ENCODE measurements at places on chromosomes 3 and 15.

DNA sequence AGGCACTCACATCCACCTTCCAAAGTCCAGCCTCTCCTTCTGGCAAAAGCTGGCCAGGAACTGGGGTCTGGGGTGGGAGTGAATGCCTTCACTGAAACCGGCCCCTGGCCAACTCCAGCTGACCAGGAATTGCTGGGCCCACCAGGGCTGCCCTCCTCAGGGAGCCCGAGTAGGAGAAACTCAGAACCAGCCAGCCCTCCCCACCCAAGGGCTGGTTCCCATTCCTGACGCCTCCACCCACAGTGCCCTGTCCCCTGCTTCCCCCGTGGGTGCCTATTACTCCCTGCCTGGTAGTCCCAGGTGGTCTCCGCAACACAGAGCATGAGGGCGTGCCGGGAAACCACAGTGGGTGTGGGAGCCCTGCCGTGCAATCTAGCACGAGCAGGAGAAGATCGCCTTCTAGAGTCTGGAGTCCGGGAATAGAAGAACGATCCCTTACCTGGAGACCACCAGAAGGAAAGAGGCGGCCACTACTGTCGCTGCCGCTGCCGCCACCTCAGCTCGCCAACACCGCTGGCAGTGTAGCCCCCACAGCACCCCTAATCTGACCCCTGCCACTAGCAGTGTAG is 178.8 kb downstream of the POTEB3 start:
- H3K27ac ChIP-seq = no peak overlapping the region
- no peaks in the 10 kb centered on the region for H3K4me1 ChIP-seq
- H3K36me3 ChIP-seq = no peaks in the 10 kb centered on the region

GRCh38 chr3:41260063-41260450 is 60.8 kb downstream of the CTNNB1 start:
- no peak overlapping the region for H3K27ac ChIP-seq
- H3K4me3 ChIP-seq = no peak overlapping the region
- no peaks in the 10 kb centered on the region for H3K4me1 ChIP-seq
- DNase-seq = no peak

- H3K27ac ChIP-seq = peak overlapping the region; percentile 5
- H3K4me3 ChIP-seq = peak overlapping the region; percentile 93
- H3K27me3 ChIP-seq = no peaks in the 10 kb centered on the region
- DNase-seq = peak; percentile 63
These were observed 1.2 kb downstream of the TWF2 start for GRCh38 chr3:52237657-52238172.

GRCh38 chr3:115099986-115100571 is 47.0 kb downstream of the ZBTB20 start:
- no peaks in the 10 kb centered on the region for H3K27me3 ChIP-seq
- no peaks in the 10 kb centered on the region for H3K4me1 ChIP-seq
- H3K4me3 ChIP-seq = no peak overlapping the region
- DNase-seq = no peak
- H3K27ac ChIP-seq = no peak overlapping the region

GRCh38 chr15:39454189-39454986 is 126.5 kb upstream of the THBS1 start:
- H3K4me1 ChIP-seq = no peaks in the 10 kb centered on the region
- no peak overlapping the region for H3K27ac ChIP-seq
- H3K27me3 ChIP-seq = no peaks in the 10 kb centered on the region
- no peaks in the 10 kb centered on the region for H3K36me3 ChIP-seq
- no peak overlapping the region for H3K4me3 ChIP-seq
- DNase-seq = no peak

DNA sequence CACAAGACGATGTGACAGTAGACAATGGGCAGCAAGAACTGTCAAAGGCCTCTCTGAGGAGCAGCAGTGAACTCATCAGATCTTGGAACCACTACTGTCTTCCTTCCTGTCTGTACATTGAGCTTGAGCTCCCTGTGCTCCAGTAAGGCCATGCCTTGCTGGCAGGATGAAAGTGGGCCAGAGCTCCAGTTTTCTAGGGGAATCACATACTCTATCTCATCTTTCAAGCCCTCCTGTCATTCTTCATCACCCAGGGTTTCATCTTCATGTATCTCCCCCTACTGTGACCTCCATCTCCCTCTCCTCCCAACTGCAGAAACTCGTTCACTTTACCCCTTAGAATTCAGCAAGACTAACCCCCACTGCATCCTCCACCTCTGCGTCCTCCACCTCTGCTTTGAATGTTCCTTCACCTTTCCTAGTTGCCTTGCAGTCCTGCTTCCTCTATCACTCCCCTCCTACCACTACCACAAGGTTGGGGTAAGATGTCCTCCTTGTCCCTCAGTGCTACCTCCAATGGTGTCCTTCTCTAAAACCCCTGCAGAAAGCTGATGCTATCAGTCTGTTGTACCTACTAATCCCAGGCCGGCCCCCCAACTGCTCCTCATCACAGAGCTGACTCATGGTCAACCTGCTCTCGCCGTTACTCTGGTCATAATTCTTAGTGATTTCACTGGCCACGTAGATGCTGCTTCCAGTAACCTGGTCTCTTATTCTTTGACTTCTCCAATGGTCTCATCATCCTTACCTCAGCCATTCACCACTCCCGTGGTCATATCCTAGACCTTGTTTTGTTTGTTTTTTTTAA is 22.3 kb downstream of the NKIRAS1 start:
- peaks cover 12% of the 10 kb centered on the region for H3K36me3 ChIP-seq
- H3K27ac ChIP-seq = no peak overlapping the region
- no peaks in the 10 kb centered on the region for H3K27me3 ChIP-seq
- no peak overlapping the region for H3K4me3 ChIP-seq

- H3K27me3 ChIP-seq = no peaks in the 10 kb centered on the region
- H3K4me3 ChIP-seq = no peak overlapping the region
- peaks cover 11% of the 10 kb centered on the region for H3K36me3 ChIP-seq
These were observed 12.4 kb downstream of the QRICH1 start for GRCh38 chr3:49081429-49081828.

DNA sequence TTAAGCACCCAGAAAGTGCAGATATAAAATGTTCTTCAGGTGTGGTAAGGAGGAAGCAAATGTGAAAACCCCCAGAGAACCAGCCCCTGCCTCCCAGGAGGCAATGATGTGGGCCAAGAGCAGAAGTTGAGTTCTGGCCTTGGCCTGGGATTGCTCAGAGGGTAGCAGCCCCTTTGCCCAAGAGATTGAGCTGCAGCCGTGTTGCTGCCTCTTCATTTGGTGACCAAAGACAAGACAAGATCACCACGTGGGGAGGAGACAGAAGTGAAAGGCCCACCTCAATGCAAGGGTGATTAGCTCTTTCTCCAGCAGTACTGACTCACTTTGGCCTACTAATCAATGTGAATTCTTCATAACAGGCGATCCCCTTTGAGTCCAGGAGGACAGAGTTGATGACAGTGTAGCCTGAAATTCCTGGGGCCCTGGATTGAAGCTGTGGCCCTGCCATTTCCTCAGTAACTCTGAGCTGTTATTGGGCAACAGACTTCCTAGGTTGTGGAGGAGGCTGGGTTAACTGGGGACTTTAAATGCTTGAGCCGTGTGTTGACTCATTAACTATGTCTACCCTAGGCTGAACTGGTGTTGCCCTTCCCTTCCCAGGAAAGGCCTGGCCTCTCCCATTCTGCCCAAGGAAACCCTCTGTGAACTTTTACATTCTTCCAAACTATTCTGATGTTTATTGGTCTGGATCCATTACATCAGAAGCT is 86.5 kb downstream of the ST6GAL1 start:
- H3K4me1 ChIP-seq = no peaks in the 10 kb centered on the region
- DNase-seq = no peak
- H3K27me3 ChIP-seq = no peaks in the 10 kb centered on the region
- no peak overlapping the region for H3K27ac ChIP-seq

- H3K36me3 ChIP-seq = no peaks in the 10 kb centered on the region
- H3K4me1 ChIP-seq = no peaks in the 10 kb centered on the region
- H3K27me3 ChIP-seq = no peaks in the 10 kb centered on the region
These were observed 461 bp downstream of the SECISBP2L start for GRCh38 chr15:49045751-49046219.

GRCh38 chr3:190517687-190518086 is 3.8 kb downstream of the IL1RAP start:
- H3K27me3 ChIP-seq = peaks cover 12% of the 10 kb centered on the region
- no peak overlapping the region for H3K4me3 ChIP-seq
- H3K36me3 ChIP-seq = no peaks in the 10 kb centered on the region
- no peaks in the 10 kb centered on the region for H3K4me1 ChIP-seq
- no peak for DNase-seq
- H3K27ac ChIP-seq = no peak overlapping the region

DNA sequence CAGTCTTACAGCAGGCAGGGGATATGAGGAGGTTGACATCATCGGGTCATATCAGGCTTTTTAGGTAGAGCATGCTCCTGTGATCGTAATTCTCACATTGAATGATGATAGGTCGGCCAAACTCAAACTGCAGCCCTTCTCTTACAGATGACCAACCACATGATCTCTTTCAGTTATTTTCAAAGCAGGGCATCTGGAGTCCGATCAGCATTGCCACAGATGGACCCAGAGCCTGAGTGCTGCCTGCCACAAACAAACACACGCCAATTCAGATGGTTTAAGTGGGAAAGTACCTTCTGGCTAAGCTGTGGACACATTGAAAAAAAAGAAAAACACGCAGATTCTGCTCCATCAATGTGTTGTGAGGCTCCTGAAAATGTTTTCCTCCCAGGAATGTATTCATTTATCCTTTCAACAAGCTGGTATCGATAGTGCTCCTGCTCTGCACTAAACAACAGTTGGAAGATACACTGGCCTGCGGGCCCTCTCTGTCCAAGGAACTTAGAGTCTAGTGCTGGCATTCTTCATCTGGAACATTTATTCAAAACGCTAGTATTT is 31.2 kb downstream of the ARPP21 start:
- H3K4me3 ChIP-seq = no peak overlapping the region
- no peaks in the 10 kb centered on the region for H3K4me1 ChIP-seq
- H3K27ac ChIP-seq = no peak overlapping the region
- H3K36me3 ChIP-seq = no peaks in the 10 kb centered on the region
- no peak for DNase-seq

- H3K27ac ChIP-seq = no peak overlapping the region
- DNase-seq = no peak
- H3K4me3 ChIP-seq = no peak overlapping the region
- H3K4me1 ChIP-seq = no peaks in the 10 kb centered on the region
- no peaks in the 10 kb centered on the region for H3K27me3 ChIP-seq
These were observed 435.6 kb downstream of the GOLGA6L6 start for GRCh38 chr15:20106026-20106425.

DNA sequence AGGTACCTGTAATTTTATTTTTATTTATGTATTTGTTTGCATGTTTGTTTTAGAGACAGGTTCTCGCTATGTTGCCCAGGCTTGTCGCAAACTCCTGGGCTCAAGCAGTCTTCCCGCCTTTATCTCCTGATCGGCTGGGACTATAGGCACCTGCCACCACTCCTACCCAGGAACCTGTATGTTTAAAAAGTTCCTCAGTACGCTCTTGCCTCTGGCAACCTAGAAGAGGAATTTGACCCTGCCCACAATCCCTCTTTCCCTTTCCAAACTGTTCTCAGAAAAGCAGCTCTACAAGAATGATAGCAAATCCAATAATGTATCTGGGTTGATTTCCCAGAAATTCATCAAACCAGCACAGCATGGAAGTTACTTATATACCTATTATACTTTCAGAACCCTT is 20.9 kb upstream of the PHLDB2 start:
- no peaks in the 10 kb centered on the region for H3K4me1 ChIP-seq
- no peak for DNase-seq
- peaks cover 5% of the 10 kb centered on the region for H3K27me3 ChIP-seq
- H3K36me3 ChIP-seq = no peaks in the 10 kb centered on the region

DNA sequence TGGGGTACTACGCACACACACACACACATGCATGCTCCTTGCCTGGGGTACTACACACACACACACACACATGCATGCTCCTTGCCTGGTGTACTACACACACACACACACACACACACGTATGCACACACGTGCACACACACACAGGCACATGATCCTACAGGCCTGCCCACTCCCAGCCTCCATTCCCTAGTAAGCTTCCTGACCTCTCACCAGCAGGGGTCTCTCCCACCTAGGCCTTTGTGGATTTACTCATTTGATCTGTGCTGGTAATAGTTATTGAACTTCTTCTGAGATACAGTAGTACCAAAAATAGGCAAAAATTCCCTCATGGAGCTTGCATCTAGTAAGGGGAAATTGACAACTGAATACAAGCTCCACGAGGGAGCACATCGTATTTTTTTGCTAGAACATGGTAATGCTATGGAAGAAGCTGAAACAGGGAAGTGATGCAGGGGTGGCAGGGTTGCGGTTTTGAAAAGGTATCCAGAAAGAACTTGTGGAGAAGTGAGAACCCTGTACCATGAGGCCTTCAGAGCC is 19.1 kb downstream of the TTC21A start:
- H3K36me3 ChIP-seq = no peaks in the 10 kb centered on the region
- H3K4me1 ChIP-seq = no peaks in the 10 kb centered on the region
- H3K27ac ChIP-seq = no peak overlapping the region

- no peaks in the 10 kb centered on the region for H3K36me3 ChIP-seq
- no peaks in the 10 kb centered on the region for H3K4me1 ChIP-seq
- no peak for DNase-seq
- no peak overlapping the region for H3K4me3 ChIP-seq
These were observed 127.5 kb upstream of the TOPAZ1 start for GRCh38 chr3:44114142-44114541.

- no peak for DNase-seq
- no peaks in the 10 kb centered on the region for H3K4me1 ChIP-seq
- no peak overlapping the region for H3K27ac ChIP-seq
- no peaks in the 10 kb centered on the region for H3K36me3 ChIP-seq
These were observed 20.2 kb upstream of the BTLA start for GRCh38 chr3:112519424-112520001.

DNA sequence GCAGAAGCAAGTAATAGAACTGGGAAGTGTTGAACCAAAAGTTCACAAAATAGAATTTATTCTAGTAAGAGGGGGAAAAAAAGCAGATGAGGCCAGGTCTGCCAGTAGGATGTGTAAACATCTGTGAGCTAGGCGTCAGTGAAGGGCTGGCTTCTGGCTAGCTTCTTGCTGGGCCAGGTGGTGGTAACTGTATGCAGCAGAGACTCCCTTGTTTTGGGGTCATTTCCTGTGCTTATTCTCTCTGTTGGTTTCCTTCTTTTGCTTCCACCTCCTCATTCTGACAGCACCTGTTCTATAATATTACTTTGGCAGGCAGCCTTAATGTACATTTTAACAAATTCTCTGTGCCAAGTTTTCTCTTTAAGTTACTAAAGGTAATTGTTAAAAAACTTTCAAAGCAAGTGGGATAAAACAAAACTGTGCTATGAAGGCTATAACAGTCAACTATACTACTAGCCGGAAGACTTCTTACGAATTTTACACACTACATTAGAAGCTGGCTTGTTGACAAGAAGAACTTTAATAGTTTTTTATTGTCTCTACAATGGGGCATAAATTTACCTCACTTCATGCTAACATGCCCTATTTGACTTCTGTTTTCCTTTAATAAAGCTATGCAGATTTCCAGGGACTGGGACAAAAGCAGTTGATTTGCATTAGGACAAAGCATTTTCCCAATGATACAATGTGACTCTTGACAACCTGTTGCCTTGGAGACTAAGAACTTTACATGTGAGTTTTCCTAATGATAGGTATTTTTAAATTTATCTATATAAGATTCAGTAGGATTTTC is 318.8 kb upstream of the NAALADL2 start:
- peaks cover 3% of the 10 kb centered on the region for H3K4me1 ChIP-seq
- peak; percentile 19 for DNase-seq
- no peaks in the 10 kb centered on the region for H3K27me3 ChIP-seq
- H3K4me3 ChIP-seq = peak overlapping the region; percentile 48

- H3K4me3 ChIP-seq = no peak overlapping the region
- no peaks in the 10 kb centered on the region for H3K27me3 ChIP-seq
- DNase-seq = no peak
- no peak overlapping the region for H3K27ac ChIP-seq
- H3K36me3 ChIP-seq = no peaks in the 10 kb centered on the region
These were observed 204.8 kb upstream of the IGF1R start for GRCh38 chr15:98443526-98443925.
